Activated T-helper 2 cell treated with anti-CD3 and anti-CD28 coated beads, Interferon-gamma antibody, Interleukin-2, Interleukin-4, amounts not matched to agents 10 μg/mL and 5 μg/mL and 100 μg/mL, durations not matched to agents 14 hours and 24 hours and 36 hours (primary cell): ENCODE measurements at places on chromosomes 2 and 18. TPM values are rescaled to one million over a fixed set of nuclear protein-coding genes. Genes with fewer than 3 reads are reported as not detected.

DNA sequence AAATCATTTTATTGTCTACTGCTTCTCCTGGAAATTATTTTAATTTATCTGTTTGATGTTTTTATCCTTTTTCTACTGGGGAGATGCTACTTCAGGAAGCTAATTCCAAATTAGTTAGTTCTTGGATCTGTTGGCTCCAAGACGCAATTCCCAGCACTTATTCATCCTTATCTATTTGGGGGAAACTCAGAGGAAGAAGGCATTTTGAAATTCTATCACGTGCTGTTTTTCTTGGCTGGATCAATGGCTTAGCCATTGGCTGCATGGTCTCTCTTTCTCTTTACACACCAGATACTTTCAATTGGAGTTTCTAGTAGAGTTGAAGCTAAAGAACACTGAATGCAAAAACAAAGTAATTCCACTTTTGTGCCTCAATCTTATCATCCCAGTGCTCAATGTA, 98.3 kb downstream of the RAPGEF4 start:
- no peak for DNase-seq
- no peak overlapping the region for H3K27ac ChIP-seq
- no peaks in the 10 kb centered on the region for H3K36me3 ChIP-seq
- H3K4me3 ChIP-seq, result no peak overlapping the region
- H3K27me3 ChIP-seq, result peaks cover 17% of the 10 kb centered on the region
- peaks cover 5% of the 10 kb centered on the region for H3K4me1 ChIP-seq

CYRIA gene
- 1.8 TPM in 2 replicates for total RNA-seq

DNA sequence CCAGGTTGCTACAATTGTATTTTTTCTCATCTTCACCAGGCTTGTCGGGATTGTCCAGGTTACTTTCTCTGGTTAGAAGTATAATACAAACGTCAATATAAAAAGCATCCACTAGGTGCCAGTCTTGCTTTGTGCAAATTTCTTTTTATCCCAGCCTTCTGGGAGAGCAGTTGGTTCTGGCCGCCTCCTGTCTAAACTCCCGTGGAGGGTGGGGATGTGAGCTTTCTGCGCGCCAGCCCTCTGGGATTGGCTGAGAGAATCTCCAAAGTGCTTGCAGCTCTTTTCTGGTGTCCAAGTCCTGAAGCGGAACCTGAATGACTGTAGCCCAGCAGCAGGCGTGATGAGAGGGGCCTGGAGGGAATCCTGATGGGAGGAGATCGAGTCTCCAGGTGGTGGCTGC, 22.4 kb upstream of the TOGARAM2 start:
- no peaks in the 10 kb centered on the region for H3K36me3 ChIP-seq
- H3K4me1 ChIP-seq, result peaks cover 13% of the 10 kb centered on the region
- peak; percentile 20 for DNase-seq
- H3K4me3 ChIP-seq, result no peak overlapping the region
- H3K27ac ChIP-seq, result no peak overlapping the region

- no peaks in the 10 kb centered on the region for H3K27me3 ChIP-seq
- peaks cover 4% of the 10 kb centered on the region for H3K4me1 ChIP-seq
- peaks cover 29% of the 10 kb centered on the region for H3K36me3 ChIP-seq
- H3K4me3 ChIP-seq, result no peak overlapping the region
Measured at GRCh38 chr18:12679183-12679786, 21.4 kb upstream of the SPIRE1 start.

NPAS2 gene
- total RNA-seq, result 4.2 and 5.6 TPM in 2 replicates

DNA sequence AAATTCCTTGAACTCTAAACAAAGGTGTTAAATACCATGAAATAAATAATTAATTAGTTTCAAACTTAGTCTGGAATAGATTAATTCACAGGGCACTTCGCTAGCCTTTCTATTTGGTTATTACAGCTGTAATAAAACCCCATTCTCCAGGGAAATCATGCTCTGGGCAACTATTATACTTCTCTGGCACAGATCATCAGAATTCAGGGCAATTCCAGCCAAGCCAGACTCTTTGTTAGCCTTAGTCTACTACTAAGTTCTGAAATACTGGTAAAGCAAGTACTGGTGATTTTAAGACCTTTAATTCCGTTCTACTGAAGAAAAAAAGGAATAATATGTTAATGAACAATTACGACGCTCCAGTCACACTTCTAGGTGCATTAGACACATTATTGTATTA, 123.4 kb upstream of the PDE1A start:
- H3K4me1 ChIP-seq, result no peaks in the 10 kb centered on the region
- H3K27ac ChIP-seq, result no peak overlapping the region
- H3K4me3 ChIP-seq, result no peak overlapping the region
- H3K36me3 ChIP-seq, result no peaks in the 10 kb centered on the region
- DNase-seq, result no peak

DNA sequence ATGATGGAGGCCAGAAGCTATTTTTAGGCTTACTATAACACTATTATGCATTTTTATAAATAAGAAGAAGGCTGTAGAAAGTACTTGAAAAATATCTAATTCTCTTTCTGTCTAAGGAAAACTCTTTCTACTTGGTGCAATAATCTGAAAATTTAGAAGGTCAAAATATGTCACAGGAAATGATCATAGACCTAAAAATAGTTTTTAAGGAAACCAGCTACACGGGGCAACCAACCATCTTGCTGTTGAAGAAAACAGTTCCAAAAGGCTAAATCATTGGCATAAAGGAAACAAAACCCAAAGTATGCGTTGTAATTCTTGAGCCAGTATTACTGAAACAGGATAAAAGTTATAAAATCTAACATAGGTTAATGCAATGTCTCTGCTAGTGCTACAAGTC, 40.2 kb downstream of the SOCS6 start:
- H3K4me1 ChIP-seq, result peaks cover 2% of the 10 kb centered on the region
- no peak overlapping the region for H3K27ac ChIP-seq
- H3K4me3 ChIP-seq, result no peak overlapping the region

- H3K27ac ChIP-seq, result no peak overlapping the region
- H3K27me3 ChIP-seq, result no peaks in the 10 kb centered on the region
- no peak for DNase-seq
Measured at GRCh38 chr18:59029663-59030429, 109.8 kb upstream of the SEC11C start.

DNA sequence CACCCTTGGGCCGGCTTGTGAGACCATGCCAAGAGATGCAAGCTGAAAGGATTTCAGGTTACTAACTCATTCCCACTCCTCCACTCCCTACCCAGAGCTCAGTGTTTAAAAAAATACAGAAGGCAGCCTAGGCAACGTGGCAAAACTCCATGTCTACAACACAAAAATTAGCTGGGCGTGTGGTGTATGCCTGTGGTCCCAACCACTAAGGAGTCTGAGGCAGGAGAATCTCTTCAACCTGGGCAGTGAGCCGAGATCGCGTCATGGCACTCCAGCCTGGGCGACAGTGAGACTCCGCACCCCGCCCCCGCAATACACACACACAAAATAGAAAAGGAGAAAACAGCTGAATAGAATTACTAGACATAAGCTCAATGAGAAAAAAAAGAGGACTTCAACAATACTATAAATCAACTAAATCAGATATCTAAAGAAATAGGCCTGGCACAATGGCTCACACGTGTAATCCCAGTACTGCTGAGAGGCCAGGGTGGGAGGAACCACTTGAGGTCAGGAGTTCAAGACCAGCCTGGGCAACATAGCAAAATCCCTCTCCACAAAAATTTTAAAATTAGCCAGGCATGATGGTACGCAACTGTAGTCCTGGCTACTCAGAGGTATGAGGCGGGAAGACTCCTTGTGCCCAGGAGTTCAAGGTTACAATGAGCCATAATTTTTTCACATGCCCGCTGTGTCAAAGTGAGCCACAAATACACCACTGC, 10.1 kb downstream of the IWS1 start:
- peaks cover 67% of the 10 kb centered on the region for H3K36me3 ChIP-seq
- H3K27ac ChIP-seq, result peak overlapping the region; percentile 31
- H3K4me1 ChIP-seq, result peaks cover 33% of the 10 kb centered on the region
- H3K27me3 ChIP-seq, result no peaks in the 10 kb centered on the region
- no peak overlapping the region for H3K4me3 ChIP-seq
- no peak for DNase-seq
